Esophagus squamous epithelium (tissue), 5 donors: ENCODE measurements at places on chromosomes 12 and 14.

- no peak for DNase-seq
Measured at GRCh38 chr14:95356245-95356869, 36.6 kb upstream of the CLMN start.

DNA sequence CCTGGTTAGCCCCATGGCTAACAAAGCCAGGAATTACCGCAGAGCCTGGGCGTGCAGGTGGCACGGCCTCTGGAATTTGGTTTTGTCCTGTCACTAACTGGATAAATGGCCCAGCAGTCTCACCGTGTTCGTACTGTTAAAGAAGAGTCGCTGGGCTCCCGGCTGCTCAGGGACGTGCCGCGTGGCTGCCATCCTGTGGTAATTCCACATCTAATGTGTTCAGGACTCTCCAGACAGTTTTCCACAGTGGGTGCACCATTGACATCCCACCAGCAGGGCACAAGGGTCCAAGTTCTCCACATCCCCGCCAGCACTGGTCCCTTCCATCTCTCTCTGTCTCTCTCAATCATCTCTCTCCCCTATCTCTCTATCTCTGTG, 19.6 kb downstream of the NOC4L start:
- no peak for DNase-seq

DNA sequence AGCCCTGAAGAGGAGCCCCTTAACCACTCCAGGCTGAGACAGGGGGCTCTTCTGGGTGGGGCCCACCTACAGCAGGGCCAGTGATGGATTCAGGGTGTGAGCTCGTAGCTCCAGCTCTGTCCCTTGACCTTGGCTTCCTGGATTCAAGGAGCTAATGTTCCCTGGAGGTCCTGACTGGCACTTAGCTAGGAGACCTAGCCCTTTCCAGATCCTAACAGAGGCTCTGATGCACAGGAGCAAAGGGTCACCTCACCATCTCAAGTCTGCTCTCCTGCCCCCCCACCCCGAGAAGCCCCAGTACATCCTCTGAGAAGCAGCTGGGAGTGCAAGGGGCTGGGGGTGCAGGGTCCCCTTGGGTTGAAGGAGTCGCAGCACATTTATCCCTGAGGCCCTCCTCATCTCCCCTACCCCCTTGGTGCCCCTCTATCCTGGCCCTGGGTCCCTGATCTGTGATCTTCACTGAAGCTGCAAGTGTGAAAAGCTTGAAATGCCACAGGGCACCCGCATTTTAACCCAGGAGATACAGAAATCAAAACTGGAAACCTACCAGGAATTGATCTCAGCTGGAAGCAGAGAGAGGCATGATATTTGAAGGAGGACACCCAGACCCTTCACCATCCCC, 2.9 kb downstream of the RIN3 start:
- DNase-seq: no peak

- DNase-seq: no peak
Measured at GRCh38 chr14:24376448-24377070, 8.6 kb downstream of the NFATC4 start.

DNA sequence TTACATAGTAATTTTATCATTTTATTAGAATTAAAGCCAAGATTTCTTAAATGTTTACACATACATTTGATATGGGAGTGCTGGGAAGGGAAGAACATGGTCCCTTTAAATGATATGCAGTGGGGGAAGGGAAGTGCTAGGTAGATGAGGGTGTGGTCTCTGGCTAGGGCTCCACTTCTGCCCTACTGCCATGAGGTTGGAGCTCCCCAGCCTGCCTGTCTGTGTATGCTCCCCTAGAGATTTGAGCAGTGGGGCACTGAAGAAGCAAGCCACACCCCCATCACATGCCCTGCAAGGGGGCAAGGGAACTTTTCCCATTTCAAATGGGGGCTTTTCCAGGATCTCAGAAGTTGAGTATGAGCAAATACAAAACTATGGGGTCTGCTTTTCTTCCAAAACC, 25.5 kb downstream of the CLECL1 start:
- no peak for DNase-seq

GRCh38 chr14:92655419-92656201, 92.8 kb downstream of the LGMN start:
- no peak for DNase-seq

DNA sequence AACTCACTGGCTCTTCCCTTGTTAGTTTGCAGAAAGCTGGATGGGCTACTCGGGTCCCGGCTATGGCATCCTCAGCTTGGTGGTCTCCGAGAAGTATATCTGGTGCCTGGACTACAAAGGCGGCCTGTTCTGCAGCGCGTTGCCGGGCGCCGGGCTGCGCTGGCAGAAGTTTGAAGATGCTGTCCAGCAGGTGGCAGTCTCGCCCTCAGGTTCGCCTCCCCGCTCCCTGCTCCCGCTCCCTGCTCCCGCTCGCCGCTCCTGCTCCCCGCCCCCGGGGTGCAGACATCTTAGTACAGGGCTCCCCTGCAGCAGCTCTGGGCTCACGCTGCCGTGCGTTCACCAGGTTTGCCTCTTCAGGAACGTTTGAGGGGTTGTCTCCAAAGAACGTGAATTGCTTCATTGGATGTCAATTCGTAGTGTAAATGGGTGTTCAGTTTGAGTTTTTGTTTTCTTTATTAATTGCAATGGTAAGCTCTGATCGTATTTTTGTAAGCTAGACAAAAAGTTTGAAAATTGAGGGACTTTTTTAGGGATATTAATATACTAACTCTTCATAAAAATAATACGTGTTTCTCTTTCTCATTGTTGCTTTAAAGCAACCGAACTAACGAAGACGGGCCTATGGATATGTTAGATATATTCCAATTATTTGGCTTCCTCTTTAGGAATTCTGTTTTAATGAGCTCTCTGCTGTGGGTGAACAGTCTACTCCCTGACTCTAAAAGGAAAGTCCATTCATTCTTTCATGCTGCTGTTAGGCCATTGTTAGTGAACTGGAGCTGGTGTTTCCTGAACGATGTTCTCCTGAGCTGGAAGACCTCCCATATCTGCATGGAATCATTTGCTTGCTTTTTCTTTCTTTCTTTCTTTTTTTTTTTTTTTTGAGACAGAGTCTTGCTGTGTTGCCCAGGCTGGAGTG, 71.3 kb downstream of the ANKRD9 start:
- DNase-seq: no peak

DNA sequence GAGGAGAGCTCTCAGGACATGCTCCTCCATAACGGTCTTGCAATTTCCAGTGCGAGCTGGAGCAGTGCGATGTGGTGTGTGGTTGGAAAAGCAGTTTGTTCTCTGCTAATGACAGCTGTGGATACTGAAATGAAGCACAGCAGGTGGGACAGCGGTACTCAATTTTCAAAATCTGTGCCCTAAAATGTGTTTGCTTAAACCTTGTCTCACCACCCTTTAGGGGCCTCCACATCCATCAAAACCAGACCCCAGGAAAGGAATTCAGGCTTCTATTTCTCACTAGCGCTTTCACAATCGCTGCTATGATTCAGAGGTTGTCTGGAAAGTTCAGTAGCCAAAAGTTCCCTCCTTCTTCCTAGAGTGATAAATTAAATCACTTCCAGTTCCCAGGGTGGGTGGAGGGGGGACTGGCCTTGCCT, 440.8 kb downstream of the EGLN3 start:
- no peak for DNase-seq

DNA sequence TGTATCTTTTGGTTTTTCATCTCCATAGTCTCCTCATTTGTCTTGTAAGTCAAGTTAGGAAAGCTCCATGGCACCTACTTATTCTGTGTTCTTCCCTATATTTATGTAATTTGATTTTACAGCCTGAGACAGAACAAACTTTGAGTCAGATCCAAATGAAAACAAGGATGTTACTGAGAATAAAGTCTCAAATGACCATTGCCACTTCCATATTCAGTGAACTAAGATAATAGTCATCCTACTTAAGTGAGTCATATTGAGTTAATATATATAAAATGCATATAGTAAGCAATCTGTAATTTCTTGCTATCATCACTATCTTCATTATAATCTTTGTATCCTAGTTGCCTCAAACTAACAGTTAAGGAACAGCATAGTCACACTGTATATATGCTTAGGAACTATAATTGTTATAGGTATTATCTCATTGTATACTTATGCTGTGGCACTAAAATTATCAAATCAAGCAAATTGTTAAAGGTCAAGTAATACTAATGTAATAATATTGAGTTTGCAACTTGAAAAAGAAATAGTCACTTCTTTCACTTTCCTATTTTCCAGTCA, 30.8 kb downstream of the TMTC3 start:
- DNase-seq: no peak

DNA sequence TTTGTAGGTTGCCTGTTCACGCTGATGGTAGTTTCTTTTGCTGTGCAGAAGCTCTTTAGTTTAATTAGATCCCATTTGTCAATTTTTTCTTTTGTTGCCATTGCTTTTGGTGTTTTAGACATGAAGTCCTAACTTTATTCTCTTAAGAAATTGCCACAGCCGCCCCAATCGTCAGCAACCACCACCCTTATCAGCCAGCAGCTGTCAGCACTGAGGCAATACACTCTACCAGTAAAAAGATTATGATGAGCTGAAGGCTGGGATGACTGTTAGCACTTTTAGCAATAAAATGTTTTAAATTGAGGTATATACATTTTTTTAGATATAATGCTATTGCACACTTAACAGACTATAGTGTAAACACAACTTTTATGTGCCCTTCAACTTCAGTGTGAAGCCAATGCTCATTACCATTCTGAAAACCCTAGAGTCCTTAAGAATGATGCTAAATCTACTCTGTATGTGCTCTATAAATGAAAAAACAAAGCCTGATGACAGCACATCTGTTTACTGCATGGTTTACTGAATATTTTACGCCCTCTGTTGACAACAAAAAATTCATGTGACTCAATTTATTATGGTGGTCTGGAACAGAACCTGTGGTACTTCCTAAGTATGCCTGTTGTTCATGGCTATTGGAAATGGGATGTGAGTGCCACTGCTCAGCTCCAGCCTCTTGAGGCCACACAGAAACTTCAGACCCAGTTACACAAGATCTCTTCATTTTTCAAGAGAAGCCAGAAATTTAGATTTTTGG, 197.4 kb downstream of the DUSP6 start:
- DNase-seq: no peak

- no peak for DNase-seq
Measured at GRCh38 chr12:125194987-125195386, 129.8 kb downstream of the AACS start.

DNA sequence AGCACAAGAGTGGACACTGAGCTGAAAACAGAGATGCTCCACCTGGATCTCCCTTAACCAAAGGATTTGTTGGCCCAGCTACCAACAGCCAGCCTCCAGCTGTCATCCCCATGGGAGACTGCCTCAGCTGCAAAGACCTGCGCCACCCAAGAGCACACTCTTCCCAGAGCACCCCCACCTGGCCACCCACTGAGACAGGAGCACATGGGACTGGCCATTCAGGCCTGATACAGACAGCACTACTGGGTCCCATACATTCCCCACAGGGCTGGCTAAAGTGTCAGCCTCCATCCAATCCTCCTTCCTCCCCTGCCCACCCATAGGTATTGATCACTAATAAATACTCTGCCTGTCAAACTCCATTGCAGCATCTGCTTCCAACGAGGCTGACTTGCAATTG, 241.5 kb downstream of the BCL11B start:
- no peak for DNase-seq

GRCh38 chr12:5582018-5582417, 150.1 kb downstream of the NTF3 start:
- no peak for DNase-seq

DNA sequence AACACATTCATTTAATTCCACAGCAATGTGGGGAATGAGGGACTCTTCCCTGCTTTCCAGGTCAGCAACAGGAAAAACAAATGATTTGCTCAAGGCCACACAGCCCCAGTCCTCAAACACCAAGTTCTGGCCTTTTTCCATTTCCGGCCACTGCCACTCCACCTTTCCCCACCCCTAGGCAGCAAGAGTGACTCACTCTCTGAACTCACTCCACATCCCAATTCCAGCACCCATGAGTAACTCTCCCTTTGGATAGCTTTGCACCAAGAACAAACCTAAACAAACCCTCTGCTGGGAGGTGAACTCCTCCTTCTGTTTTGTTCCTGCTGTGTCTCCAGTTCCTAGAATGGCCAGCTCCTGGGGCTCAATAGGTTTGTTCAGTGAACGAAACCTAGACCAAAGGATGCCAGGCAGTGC, 30.4 kb upstream of the PLEKHG6 start:
- no peak for DNase-seq

GRCh38 chr14:29755311-29756018, 172.2 kb downstream of the PRKD1 start:
- no peak for DNase-seq

DNA sequence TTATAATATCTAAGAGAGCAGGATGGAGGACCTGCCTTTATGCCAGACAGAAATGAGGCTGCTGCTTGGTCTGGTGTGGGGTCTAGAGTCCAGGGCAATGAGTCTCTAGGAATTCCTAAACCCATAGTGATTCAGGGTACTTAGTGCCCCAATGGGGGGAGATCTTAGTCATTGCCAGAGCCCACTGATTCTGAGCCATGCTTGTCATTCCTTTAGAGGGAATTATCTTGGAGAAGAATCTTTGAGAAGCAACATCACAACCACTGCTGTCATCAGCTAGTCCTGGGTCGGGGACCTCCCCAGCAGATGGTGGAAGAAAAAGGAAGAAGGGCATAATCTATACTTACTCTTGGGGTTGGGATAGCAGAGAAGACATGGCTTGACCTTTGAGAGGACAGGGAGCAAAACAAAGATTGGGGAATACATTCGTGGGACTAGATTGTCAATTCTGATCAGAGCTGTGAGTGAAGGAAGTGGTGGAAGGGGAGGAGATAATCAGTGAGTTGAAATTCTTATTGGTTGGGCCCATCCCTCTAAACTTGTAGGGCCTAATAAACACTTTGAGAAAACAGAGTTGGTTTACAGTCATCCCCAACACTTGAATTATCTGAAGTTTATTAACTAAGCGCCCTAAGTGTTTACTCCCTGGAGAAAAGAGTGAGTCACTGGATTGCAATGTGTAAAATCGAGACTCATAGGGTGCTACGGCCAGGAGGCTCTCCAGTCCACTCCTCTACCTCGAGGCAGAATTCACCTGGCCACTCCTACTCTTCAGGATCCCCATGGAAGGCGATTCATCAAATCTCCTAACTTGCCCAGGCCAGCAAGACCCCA, 3.0 kb upstream of the KRT3 start:
- no peak for DNase-seq

DNA sequence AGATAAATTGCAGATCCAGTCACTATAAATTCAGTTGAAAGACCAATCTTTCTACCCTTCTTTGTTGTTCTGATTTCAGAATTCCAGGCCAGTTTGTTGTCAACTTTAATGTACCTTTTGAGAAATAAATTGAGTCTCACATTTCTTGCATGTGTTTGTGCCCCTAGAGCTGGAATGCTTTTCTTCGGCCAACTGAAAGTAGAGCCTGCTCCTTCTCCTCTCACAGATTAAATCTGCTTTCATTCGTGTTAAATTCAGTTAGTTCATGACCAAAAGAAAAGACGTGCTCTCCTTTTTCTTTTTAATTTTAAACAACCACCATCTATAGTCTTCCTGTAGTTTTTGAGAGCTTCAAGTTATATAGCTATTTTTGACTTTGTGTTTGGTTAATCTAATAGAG, 22.9 kb downstream of the SOCS2 start:
- DNase-seq: no peak

DNA sequence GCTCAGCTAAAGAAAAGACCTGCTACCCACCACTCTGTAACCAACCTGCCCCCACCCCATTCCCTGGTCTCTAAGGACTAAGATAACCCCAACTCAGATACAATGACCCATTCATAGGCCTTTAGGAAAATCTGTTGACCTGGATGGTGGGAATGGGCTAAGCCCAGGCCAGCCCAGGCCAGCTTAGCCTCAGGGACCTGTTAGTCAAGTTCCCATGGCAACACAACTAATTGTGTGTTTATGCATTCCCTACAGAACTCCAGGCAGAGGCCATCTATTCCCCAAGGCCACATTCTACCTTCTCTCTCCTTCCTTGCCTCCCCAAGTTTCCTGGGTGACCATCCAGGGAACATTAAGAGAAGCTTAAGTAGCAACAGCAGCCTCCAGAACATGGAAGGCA, 16.1 kb upstream of the KRT8 start:
- no peak for DNase-seq
